ENCODE measurements at places on chromosomes 6 and 20.
A peak's percentile ranks its signal among the peaks of the same experiment; 100 is the strongest.

DNA sequence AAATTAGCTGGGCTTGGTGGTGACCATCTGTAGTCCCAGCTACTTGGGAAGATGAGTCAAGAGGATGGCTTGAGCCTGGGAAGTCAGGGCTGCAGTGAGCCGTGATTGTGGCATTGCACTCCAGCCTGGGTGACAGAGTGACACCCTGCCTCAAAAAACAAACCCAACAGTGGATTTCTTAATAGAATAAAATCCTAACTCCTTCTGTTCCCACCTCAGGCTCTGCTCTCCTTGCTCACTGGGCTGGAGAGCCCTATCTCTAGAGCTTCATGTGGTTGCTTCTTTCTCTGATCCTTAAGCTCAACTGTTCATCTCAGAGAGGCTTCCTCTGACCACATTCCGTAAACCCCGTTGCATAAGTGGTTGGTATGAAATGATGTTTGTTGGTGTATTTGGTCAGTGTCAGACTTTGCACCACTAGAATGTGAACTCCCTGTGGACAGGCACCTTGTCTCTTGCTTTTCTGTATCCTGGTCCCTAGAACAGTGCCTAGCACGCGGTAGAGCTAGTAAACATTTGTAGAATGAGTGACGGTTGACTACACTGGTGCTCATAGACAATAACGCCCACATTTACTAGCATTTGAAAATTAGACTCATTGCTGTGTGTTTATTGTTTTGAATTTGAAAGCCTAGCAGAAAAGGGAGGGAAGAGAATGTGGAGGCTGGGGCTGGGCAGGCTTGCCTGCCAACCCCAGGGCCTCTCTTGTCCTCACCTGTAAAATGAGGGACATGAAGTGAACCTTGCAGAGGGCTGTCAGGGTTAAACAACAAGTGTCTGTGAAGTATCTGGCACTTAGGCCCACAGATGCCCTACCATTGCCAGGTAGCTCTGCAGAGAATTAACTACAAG lies 4.2 kb downstream of the MAPRE1 start:
- DNase-seq = peak; percentile 29

GRCh38 chr20:36304786-36305495 lies 1.2 kb upstream of the DLGAP4 start:
- no peak for DNase-seq

DNA sequence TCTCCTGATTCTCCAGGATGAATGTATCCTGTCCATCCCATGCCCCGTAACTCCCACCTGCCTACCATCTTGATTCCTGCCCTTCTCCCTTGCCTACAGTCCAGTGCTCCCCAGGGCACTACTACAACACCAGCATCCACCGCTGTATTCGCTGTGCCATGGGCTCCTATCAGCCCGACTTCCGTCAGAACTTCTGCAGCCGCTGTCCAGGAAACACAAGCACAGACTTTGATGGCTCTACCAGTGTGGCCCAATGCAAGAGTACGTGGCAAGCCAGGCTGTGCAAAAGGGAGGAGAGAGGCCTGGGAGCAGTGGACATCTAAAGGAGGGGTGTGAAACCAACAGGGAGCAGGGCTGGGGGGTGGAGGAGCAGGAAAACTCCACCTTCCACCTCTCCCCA lies 15.0 kb upstream of the ZNF76 start:
- no peak for DNase-seq

- no peak for DNase-seq
Measured at GRCh38 chr6:93474733-93475179, 55.4 kb upstream of the EPHA7 start.

DNA sequence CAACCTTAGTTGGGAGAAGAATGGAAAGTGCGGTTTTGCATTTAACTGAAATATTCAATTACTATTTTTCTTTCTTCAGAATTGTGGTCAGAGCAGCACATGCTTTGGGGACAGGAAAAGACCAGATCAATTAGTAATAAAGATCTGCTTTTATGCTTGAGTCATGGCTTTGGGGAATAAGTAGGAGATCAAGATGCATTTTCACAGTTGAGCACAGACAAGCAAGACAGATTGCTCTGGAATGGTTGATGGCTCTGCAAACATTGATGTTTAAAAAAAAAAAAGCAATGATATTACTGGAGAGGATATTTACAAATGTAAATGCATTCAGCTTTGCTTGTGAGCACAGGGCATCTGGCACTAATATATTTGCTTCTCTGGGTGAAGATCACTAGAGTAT lies 224.4 kb upstream of the SASH1 start:
- no peak for DNase-seq

DNA sequence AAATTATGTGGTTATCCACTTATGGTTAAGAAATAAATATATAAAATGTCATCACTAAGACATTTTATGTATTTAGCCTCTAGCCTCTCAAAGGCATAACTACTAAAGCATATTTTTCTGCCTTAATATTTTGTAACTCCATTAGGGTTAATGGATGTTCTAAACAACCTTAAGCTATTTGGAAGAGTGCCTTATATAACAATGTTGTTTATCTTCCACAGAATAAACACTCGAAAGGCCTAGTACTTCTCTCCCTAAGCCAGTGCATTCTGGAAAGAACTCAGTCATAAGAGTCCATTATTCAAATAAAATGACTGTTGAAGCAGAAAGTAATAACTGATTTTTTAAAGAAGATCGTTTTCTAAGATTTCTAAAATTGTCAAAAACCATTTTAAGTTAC lies 15.0 kb upstream of the PRIM2 start:
- no peak for DNase-seq

DNA sequence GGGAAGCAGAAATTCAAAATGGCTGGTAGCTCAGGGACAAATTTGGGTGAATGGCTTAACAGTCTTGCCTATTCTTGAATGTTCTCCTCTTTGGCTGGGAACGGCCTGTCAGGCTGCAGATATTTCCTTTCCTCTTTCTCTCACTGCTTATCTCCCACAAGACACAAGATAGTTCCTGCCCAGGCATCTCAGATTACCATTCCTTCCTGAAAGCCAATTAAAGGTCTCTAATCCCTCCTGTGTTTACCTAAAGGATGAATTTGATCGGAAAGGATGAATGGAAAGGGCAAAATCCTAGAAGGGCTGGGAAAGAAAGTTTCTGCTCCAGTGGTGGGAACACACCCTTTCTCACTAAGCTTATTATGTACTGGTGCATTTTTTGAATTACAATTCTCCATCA lies 95.9 kb upstream of the JAG1 start:
- DNase-seq = no peak

- DNase-seq = no peak
Measured at GRCh38 chr20:7180256-7181045, 413.0 kb downstream of the BMP2 start.

DNA sequence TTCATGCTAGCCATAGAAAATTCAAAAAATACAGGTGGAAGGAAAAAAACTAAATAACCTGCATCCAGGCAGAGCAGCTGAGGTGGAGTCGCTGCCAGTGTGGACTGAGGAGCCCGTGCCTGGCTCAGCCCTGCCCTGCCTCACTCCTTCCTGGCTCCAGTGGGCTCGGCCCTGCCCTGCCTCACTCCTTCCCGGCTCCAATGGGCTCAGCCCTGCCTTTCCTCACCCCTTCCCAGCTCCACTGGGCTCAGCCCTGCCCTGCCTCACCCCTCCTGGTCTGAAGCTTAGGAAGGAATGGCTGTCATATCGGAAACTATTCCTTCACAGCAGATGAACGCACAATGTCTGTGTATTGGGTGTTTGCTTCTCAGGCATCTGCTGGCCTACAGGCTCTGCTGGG lies 142.1 kb downstream of the SMOC2 start:
- no peak for DNase-seq

- no peak for DNase-seq
Measured at GRCh38 chr6:25413207-25413905, 134.2 kb downstream of the CARMIL1 start.

DNA sequence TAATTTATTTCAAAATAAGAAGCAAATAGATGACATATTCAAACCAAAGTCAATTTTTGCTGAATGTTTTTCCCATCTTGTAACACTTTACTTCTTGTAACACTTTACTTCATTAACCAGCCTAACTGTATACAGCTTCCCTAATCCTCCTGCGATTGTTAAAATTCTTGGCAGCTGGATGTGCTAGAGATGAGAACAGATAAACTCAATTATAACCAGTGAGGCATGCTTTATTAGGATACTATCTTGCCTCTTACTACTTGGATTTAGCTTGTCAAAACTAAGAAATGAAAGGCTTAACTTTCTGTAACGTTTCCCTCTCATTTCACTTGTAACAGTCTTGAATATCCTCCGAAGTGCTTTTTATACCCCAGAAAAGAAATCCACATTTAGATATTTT lies 94.1 kb upstream of the BMP5 start:
- DNase-seq = no peak
